ENCODE measurements at places on chromosomes 1 and 21. TPM values are rescaled to one million over a fixed set of nuclear protein-coding genes. Genes with fewer than 3 reads are reported as not detected.
A peak's percentile ranks its signal among the peaks of the same experiment; 100 is the strongest.

DNA sequence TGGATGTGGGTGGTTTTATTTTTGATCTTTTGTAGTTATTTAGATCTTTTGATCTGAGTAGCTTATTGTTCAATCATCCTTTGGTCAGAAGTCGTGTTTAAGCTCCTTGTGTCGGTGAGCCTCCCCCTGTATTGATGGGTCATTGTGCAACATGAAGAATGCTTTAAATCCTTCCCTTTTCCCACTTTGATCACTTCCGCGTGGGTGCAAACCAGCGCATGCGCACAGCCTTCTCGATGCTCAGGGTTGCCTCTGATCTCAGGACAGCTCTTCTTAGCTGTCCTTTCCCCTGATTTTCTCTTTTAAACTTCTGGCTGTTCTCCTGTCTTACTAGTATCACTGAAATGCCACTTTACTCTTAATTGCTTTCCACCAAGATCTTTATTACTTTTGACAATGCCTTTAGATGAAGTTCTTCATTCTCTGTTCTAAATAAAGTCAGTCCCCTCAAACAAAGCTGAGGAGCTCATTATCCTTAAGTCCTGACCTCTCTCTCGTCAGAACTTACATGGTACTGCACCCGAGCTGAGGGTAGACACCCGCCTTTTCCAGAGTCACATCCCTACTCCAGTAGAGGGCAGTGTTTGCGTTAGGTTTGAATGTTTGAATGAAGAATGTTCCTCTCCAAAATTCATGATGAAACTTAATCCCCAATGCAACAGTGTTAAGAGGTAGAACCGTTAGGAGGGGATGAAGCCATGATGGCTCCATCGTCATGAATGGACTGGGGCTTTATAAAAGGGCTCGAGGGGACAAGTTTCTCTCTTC lies 547.9 kb upstream of the TMPRSS15 start:
- no peak overlapping the region for H3K27ac ChIP-seq
- peaks cover 5% of the 10 kb centered on the region for H3K4me1 ChIP-seq
- no peak overlapping the region for H3K4me3 ChIP-seq
- H3K36me3 ChIP-seq: no peaks in the 10 kb centered on the region
- no peaks in the 10 kb centered on the region for H3K27me3 ChIP-seq

DNA sequence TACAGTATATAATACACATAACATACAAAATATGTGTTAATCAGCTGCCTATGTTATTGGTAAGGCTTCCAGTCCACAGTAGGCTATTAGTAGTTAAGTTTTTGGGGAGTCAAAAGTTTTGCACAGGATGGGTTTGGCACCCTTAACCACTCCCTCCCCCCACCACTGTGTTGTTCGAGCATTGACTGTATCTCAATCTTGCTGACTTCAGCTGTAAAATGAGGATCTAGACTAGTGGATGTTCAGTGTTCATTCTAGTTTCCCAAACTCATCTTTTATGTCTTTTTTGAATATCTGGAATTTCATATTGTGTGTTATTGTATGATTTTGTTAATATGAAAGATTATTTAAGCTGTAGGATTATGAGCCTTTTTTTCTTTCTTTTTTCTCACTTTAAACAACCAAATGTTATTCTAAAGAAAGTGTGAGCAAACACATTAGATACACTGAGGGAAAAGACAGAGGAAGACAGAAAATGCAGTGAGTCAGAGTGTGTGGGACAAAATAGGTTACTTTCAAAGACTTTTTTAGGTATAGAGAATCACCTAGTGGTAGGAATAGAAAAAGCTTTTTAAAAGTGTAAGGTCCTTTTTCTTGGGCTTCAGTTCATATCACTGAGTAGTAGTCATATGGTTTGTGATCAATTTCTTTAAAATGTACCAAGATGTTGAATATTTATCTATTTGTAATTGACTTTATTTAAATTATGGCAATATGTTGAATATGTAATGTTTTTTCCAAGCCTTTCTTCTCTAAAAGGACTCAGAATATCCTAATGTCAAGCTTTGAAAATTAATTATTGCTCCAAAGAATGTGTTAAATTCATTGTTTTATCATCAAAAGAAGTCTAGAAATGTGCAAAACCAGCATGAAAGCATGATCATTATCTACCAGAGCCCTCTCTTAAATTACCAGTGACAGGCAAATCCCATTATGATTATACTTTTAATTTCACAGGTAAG lies 17.9 kb upstream of the CENPF start:
- H3K4me1 ChIP-seq: no peaks in the 10 kb centered on the region
- no peak overlapping the region for H3K4me3 ChIP-seq
- H3K36me3 ChIP-seq: no peaks in the 10 kb centered on the region
- peaks cover 4% of the 10 kb centered on the region for H3K27me3 ChIP-seq

- H3K4me3 ChIP-seq: no peak overlapping the region
- no peaks in the 10 kb centered on the region for H3K36me3 ChIP-seq
- H3K27ac ChIP-seq: peak overlapping the region; percentile 19
Measured at GRCh38 chr1:244952280-244952933, 88.1 kb upstream of the HNRNPU start.

DNA sequence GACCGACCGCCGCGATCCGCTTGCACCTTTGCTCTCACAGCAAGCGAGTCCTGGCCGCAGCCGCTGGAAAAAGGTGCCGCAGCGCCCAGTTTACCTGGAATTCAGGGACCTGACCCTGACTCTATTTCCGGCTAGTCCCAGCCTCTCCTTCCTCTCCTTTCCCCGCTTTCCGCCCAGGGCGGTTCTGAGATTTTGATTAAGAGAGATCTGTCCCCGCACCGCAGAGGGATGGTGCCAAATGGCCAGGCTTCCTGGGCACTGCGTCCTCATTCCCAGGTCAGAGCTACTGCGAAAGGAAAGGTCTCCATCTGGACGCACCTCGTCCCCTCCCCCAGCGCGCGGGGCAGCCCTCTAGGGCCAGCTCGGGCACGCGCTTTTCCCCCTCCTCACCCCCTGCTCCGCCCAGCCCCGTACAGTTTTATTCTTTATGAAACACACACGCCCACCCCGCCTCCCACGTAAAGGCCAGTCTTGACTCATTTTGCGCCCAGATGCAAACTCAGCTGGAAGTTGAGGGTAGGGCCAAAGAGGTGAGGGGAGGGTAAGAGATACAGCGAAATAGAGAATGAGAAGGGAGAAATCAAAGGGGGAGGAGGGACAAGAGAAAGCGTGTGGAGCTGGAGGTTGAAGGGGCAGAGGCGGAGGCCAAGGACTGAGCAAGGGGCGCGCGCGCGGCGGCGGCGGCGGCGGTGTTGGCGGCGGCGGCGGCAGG lies 411.8 kb upstream of the ESRRG start:
- DNase-seq: peak; percentile 62
- H3K4me3 ChIP-seq: peak overlapping the region; percentile 46
- H3K27me3 ChIP-seq: peaks cover 73% of the 10 kb centered on the region
- H3K36me3 ChIP-seq: no peaks in the 10 kb centered on the region
- peaks cover 9% of the 10 kb centered on the region for H3K4me1 ChIP-seq

Gene NCF2
- total RNA-seq: 0.60 TPM

Gene TNNT2
- 4,623 TPM for total RNA-seq

All from cardiac muscle cell (in vitro differentiated cells and primary cell).